Right ventricle myocardium inferior (tissue), 1 donor: ENCODE measurements at places on chromosomes 2 and 18. TPM values are rescaled to one million over a fixed set of nuclear protein-coding genes. Genes with fewer than 3 reads are reported as not detected.

DNA sequence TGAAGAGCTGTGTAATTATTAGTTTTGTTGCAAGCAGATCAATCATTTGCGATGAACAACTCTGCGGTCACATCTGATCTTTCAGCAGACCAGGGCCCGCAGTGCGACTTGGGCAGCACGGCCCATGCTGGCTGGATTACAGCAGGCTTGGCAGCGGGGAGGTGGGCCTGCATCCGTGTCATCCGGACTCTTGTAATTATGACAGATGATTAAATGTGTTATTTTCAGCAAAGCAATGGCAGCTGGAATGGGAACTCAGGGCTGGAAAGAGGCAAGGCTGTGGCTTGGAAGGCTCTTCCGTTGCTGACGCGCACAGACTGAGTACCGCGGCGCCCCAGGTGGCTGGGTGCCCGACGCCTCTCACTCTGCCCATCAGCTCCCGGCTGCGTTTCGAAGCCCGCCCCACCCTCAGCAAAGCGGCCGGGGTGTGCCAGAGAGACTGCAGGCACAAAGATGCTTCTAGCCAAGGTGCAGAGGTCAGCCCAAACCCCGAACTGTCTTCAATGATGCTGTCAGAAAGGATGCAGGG lies 397.4 kb upstream of the SALL3 start:
- no peak for DNase-seq

Gene CXCR2
- total RNA-seq, result 1.5 TPM

- DNase-seq, result no peak
Measured at GRCh38 chr18:30175621-30176225, 866.8 kb downstream of the DSC3 start.

DNA sequence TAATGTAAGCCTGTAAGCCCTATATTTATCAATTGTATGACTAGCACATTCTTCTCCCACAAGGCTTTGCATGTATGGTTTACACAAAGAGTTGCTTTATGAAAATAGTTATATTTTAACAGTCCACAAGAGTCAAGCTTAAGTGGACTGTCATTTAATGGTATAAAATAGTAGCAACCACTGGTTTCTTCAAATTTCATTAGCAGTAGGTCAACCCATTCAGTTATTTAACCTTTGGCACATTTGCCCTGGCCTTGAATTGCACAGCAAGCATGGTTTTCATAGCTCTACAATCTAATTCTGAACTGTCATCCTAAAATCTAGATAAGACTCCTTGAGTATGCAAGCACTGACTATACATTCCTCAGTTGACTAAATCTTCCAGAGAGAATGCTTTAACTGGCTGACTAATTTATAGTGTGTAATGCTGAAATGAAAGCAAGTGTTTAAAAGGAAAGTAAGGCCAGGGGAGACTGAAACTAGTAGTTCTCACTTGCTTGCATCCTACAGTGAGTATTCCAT lies 1.8 kb downstream of the DPP4 start:
- DNase-seq, result no peak

Gene ADCY3
- 26.7 TPM for total RNA-seq

Gene TANC1
- total RNA-seq, result 62.4 TPM

- no peak for DNase-seq
Measured at GRCh38 chr2:36169843-36170242, 185.7 kb upstream of the CRIM1 start.
